Natural killer cell treated with Interleukin-12 subunit alpha and Interleukin-12 subunit beta and Interleukin-15 and Interleukin-18, amount 100 ng/mL, for 72 hours (primary cell): ENCODE measurements at places on chromosomes 16 and 17. TPM values are rescaled to one million over a fixed set of nuclear protein-coding genes. Genes with fewer than 3 reads are reported as not detected.

GRCh38 chr16:20726661-20727060 is 15.0 kb downstream of the THUMPD1 start:
- no peak overlapping the region for H3K4me3 ChIP-seq
- no peaks in the 10 kb centered on the region for H3K36me3 ChIP-seq
- H3K27ac ChIP-seq, result no peak overlapping the region

DNA sequence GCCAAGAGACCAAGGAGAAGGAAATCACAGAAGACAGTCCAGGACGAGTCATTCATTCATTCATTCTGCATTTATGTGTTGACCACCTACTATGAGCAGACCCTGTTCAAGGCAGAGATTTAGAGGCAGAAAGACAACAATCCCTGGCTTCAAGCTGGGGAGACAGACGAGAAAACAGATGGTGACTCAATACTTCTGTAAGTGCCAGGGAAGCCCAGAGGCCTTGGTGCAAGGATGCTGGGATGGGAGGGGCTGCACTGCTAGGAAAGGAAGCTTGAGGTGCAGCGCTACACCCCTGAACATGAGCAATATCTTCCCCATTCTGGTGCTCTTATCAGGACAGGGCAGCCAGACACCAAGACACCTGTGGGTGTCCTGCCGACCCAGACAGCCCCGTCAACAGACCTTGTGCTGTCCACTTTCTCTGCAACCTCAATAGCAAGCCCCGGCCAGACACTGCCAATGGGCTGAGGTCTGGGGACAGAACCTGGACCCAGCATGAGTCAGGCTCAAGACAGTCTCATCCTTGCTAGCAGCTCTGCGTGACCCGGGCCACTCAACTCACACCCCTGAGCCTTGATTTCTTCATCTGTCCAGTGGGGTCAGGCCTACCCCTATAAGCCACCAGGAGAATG is 163.5 kb downstream of the COPRS start:
- no peak overlapping the region for H3K4me3 ChIP-seq
- no peaks in the 10 kb centered on the region for H3K4me1 ChIP-seq
- H3K36me3 ChIP-seq, result no peaks in the 10 kb centered on the region
- DNase-seq, result no peak
- H3K27ac ChIP-seq, result no peak overlapping the region

DNA sequence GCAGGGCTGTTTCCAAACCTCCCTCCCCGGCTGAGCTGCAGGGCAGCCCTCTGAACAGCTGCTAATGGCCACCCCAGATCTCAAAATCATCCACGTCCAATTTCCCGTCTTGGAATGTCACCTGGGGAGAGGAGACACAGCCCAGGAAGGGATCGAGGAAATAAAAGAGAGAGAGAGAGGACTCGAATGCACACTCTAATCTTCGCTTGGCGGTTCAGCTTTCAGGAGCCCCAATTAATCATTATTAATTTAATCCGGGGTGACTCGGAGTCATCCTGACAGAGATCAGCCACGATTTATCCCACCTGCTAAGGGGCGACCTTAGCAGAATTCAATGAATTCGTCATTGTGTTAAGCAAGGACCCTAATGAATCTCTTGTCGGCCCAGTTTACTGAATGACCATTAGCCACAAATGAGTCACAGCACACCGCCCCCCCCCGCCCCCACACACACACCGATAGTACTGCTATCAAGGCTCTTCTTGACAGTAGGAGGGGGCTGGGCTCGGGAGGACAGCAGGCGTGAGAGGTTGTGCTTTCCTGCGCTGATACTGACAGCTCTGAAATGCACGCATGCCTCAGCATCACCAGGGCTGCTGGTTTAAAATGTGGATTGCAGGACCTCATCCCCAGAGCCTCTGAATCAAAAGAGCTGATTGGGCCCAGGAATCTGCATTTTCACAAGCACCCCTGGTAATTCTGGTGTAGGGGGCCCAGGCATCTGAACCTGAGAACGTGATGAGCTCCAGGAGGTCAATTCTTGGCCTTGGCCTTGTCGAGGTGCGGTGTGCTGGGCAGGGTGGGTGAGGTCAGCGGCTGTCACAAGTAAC is 190.0 kb upstream of the CIBAR2 start:
- peaks cover 9% of the 10 kb centered on the region for H3K4me1 ChIP-seq
- H3K27ac ChIP-seq, result no peak overlapping the region
- H3K36me3 ChIP-seq, result no peaks in the 10 kb centered on the region
- no peak for DNase-seq

Gene C17orf100
- total RNA-seq, result 1.0 TPM

Gene MC1R
- 13.0 TPM for total RNA-seq

DNA sequence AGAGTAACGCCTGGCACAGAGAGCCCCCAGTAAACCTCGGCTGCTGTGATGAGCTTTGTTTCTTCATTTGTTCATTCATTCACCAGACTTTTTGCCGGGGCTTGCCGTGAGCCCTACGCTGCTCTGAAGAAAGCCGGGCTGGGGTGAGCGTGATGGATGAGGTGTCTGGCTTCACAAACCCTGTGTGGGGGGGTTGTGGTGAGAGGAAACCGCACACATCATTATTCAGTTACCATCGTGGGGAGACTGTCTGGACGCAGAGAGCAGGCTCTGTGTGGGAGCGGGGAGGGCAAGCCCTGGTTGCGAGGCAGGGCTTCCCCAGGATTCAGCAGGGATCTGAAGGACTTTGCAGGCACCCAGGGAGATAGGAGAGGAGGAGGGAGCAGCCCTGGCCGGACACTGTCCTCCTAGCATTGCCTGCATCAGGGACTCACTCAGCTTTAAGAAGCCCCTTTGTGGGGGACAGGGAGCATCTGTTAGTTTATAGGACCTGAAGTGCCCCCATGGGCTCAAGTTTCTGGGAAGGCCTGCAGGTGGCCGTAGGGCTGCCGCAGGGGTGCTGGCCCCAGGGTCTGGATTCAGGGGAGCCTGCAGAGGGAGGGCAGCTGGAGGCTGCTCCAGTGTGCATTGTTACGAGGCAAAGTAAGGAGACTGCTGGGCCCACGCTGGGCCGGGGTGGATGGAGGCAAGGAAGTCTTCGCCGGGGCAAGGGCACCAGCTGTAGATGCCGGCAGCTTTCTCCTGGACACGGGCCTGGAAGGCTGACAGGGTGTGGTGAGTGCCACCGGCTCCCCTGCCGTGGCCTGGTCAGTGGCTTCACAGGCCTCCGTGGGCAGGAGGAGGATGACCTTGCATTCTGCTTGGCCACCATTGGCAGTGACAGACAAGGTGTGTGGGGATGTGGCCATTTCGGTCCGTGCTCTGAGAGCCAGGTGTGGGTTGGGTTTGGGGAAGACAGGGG is 334.5 kb downstream of the SEC14L1 start:
- peaks cover 4% of the 10 kb centered on the region for H3K36me3 ChIP-seq
- H3K4me3 ChIP-seq, result peak overlapping the region; percentile 77
- peak overlapping the region; percentile 78 for H3K27ac ChIP-seq
- H3K4me1 ChIP-seq, result peaks cover 77% of the 10 kb centered on the region
- peak; percentile 91 for DNase-seq

Gene PTX4
- 0.39 TPM for total RNA-seq

DNA sequence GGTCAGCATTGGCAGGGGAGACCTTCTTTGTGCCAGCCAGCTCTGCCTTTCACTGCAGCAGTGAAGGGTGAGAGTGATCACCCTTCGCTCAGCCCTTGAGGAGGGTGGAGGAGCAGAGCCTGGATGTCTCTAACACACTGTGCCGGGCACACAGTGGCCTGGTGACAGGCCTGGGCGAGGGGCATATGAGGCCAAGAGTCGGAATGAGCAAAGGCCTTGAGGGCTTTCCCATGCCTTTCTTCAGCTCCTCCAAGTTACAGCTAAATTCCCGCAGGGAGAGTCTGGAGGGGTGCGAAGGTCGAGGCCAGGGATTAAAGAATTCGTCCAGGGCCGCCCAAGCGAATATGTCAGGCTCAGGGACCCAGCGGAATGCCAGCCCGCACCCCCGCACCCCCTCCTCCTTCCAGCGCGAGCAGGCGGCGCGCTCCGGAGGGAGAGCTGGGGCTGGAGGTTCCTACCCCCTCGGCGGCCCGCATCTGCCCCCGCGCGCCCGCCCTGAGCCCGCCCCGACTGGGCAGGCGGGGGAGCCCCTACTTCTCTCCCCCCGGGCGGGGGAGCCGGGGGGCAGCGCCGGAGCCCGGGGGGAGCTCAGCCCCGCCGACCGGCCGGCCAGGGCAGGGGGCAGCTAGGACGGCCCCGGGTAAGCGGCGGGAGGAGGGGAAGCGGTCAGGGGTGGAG is at the start of gene RASL10B:
Gene RASL10B (plus strand): TSS at position 401 of the 678 bp plus-strand sequence. CDS start 3,546 bp downstream, outside the sequence.
- no peak within 1 kb of the TSS for H3K27ac ChIP-seq
- H3K4me3 ChIP-seq, result peak within 1 kb of the TSS; percentile 53
- no peaks in the 10 kb centered on the region for H3K36me3 ChIP-seq

Gene TMC6
- 351 TPM for total RNA-seq

Gene MYL11
- total RNA-seq, result not detected

Gene PRRT2
- 0.98 TPM for total RNA-seq

DNA sequence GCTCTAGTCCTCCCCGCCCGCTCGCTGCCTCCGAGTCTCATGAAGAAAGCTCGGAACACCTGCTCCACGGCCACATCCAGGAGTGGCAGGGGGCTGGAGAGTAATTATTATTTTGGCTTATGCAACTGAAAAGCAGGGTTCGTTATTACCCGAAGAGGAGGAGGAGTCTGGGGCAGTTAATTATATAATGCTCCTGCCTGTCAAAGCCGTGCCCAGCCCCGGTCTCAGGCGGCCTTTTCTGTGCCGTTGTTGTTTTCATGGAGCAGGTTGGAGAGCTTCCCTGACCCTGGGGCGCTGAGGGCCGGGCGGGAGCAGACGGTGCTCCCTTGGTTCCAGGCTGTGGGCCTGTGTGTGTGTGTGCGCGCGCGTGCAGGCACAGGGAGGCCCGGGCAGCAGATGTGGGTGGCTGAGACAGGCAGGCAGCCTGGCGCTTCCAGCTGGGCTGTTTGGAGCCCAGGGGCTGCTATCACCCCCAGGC is 2.4 kb downstream of the JPH3 start:
- H3K36me3 ChIP-seq, result no peaks in the 10 kb centered on the region
- H3K4me1 ChIP-seq, result no peaks in the 10 kb centered on the region
- H3K27ac ChIP-seq, result no peak overlapping the region
- no peak for DNase-seq
- no peak overlapping the region for H3K4me3 ChIP-seq
- peaks cover 43% of the 10 kb centered on the region for H3K27me3 ChIP-seq

GRCh38 chr17:41962768-41963434 is 3.7 kb upstream of the CNP start:
- H3K27ac ChIP-seq, result no peak overlapping the region
- H3K36me3 ChIP-seq, result no peaks in the 10 kb centered on the region
- no peaks in the 10 kb centered on the region for H3K27me3 ChIP-seq
- H3K4me1 ChIP-seq, result peaks cover 17% of the 10 kb centered on the region

Gene EFCAB3
- not detected for total RNA-seq

- H3K27ac ChIP-seq, result no peak overlapping the region
- no peaks in the 10 kb centered on the region for H3K36me3 ChIP-seq
Measured at GRCh38 chr16:86362155-86362849, 148.0 kb upstream of the FOXF1 start.

- peak within 1 kb of the TSS; percentile 90 for H3K27ac ChIP-seq
- H3K4me3 ChIP-seq, result peak within 1 kb of the TSS; percentile 98
- peaks cover 59% of the 10 kb centered on the region for H3K4me1 ChIP-seq
- no peaks in the 10 kb centered on the region for H3K27me3 ChIP-seq
Measured at GRCh38 chr17:8965394-8966168, at the start of gene PIK3R5. PIK3R5 (minus strand) TSS chr17:8965707; CDS start chr17:8911494, 54,213 bp downstream.

Gene KRT222
- not detected for total RNA-seq

- H3K4me3 ChIP-seq, result no peak overlapping the region
- H3K27me3 ChIP-seq, result no peaks in the 10 kb centered on the region
- H3K4me1 ChIP-seq, result no peaks in the 10 kb centered on the region
- H3K27ac ChIP-seq, result no peak overlapping the region
- H3K36me3 ChIP-seq, result no peaks in the 10 kb centered on the region
Measured at GRCh38 chr17:66595893-66596292, 239.0 kb upstream of the CACNG5 start.

DNA sequence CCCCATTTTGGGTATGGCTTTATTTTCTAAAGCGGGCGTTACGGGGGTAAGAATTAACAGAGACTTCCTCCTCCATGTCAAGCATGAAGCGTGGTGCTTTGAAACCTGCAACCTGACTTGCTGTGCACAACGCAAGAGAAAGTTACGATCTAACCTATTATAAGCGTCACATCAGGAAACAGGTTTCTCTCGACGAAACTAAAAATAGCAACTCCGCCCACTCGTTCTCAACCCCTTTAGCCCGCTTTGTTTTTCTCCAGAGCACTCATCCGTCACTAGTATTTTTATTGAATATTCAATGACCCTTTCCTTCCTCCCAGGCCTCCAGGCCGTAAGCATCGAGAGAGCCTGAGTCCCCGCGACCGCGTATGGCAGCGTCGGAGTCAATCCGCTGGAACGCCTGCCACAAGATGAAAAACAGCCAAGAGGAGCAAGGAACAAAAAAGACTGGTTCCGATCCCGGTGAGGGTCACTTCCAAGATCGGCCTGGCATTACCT is 555 bp downstream of the NUP88 start:
- peaks cover 34% of the 10 kb centered on the region for H3K4me1 ChIP-seq
- no peaks in the 10 kb centered on the region for H3K27me3 ChIP-seq
- DNase-seq, result peak; percentile 70
- H3K4me3 ChIP-seq, result peak overlapping the region; percentile 95
- H3K36me3 ChIP-seq, result peaks cover 11% of the 10 kb centered on the region
- H3K27ac ChIP-seq, result peak overlapping the region; percentile 94

DNA sequence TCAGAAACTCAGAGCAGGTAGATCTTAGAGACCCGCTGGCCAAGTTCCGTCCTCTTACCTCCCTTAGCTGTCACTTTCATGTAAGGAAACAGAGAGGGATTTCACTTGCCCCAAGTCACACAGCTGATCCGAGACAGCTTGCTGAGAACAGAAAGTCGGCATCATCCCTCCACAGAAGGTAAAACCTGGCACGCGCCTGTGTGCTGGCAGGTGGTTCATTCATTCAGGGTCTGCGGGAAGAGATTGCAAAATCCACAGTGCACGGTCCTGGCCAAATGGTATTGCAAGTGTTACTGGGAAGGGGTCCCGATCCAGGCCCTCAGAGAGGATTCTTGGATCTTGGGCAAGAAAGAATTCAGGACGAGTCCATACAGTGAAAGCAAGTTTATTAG is 139.4 kb upstream of the RPH3AL start:
- peak overlapping the region; percentile 57 for H3K4me3 ChIP-seq
- H3K27me3 ChIP-seq, result no peaks in the 10 kb centered on the region
- DNase-seq, result no peak
- peak overlapping the region; percentile 39 for H3K27ac ChIP-seq
- H3K4me1 ChIP-seq, result peaks cover 10% of the 10 kb centered on the region

DNA sequence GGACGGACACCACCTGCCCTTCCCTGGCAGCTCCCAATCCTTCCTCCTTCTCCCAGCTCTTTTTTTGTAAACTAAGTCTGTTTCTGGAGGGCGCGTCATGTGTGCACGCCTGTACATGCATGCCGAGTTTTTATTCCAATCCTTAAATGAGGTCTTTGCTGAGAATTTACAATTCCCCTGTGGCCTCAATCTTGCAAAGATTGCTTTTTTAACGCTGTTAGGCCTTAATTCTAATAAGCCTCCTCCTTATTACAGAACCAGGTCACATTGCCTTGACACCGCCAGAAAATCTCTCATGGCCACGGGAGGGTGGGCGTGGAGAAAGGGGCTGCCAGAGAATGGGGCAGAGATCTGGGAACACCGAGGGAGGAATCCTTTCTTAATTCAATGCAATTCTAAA is 17.6 kb downstream of the RBFOX3 start:
- no peaks in the 10 kb centered on the region for H3K4me1 ChIP-seq
- H3K4me3 ChIP-seq, result no peak overlapping the region
- H3K36me3 ChIP-seq, result no peaks in the 10 kb centered on the region
- peaks cover 10% of the 10 kb centered on the region for H3K27me3 ChIP-seq
